Suppressor macrophage treated with lipopolysaccharide for 1 hour (primary cell): ENCODE measurements at places on chromosomes 1 and 21.

- no peak for DNase-seq
Observed at GRCh38 chr1:33186936-33187335, 5.1 kb upstream of the TRIM62 start.

DNA sequence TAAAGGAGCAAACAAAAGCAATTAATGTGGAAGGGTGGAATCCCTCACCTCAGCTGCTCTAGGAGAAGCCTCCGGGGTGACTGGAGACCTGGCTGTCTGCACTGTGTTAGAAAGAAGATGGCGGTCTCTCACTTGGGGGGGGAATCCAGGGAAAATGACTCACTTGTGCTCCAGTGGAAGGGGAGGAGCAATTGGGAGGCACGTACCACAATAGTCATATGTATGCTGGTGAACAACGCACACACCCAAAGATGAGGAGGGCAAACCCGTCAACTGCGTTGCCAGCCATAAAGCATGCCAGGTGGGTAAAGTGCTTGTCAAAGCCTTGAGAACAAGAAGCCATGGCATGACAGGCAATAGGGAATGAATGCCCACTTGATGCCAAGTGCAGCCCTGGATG is 22.1 kb downstream of the PLEKHA6 start:
- no peak for DNase-seq

DNA sequence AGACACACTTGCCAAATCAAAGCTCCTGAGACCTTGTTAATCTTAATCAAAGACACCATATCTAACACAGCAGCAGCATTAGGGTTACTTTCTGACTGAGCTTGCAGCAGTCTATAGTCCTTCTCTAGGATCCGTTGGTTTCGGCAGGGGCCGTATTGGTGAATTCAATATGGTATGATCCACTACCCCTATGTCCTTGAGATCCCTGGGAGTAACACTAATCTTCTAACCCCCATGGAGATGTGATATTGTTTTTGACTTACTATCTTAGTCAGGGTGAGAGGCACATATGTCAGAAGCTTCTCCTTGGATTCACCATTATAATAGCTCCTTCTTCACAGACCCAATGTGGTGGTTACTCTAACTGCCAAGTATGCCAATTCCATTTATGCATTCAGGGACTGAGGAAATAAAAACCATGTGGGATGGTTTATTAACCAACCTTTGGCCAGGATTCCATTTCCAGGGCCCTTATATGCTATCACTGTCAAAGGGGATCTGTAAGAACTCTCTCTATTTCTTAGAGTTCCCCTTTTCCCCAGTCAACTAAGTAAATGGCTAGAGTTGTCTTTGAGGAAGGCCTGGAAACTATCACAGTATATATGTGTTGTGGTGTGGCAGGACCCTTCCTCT is 673.6 kb upstream of the USP24 start:
- DNase-seq = no peak

GRCh38 chr1:85599076-85599491 is 18.5 kb downstream of the CCN1 start:
- no peak for DNase-seq

- DNase-seq = no peak
Observed at GRCh38 chr21:28547766-28548165, 444.9 kb downstream of the LTN1 start.

GRCh38 chr1:52072291-52072690 is 16.2 kb downstream of the BTF3L4 start:
- no peak for DNase-seq

GRCh38 chr1:41319106-41319755 is 42.0 kb upstream of the FOXO6 start:
- DNase-seq = no peak

DNA sequence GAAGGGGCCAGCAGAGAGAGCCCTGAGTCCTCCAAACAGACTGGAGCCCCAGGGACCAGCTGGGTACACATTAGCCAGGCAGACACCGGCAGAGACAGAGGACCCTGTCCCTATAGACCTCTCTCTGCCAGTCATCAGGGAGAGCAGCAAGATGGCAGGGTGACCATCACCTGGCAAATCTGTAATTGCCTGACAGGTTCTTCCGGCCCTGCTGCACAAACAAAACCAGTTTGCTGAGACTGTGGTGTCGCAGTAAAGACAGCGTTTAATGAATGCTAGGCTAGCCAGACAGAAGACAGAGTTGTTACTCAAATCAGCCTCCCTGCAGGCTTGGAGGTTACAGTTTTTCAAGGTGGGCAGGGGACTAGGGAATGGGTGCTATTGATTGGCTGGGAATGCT is 618.9 kb downstream of the NPHP4 start:
- DNase-seq = no peak

GRCh38 chr1:7424352-7424890 is 346.7 kb upstream of the VAMP3 start:
- no peak for DNase-seq
